WTC11 (cell line): ENCODE measurements at places on chromosomes 2 and 18.

DNA sequence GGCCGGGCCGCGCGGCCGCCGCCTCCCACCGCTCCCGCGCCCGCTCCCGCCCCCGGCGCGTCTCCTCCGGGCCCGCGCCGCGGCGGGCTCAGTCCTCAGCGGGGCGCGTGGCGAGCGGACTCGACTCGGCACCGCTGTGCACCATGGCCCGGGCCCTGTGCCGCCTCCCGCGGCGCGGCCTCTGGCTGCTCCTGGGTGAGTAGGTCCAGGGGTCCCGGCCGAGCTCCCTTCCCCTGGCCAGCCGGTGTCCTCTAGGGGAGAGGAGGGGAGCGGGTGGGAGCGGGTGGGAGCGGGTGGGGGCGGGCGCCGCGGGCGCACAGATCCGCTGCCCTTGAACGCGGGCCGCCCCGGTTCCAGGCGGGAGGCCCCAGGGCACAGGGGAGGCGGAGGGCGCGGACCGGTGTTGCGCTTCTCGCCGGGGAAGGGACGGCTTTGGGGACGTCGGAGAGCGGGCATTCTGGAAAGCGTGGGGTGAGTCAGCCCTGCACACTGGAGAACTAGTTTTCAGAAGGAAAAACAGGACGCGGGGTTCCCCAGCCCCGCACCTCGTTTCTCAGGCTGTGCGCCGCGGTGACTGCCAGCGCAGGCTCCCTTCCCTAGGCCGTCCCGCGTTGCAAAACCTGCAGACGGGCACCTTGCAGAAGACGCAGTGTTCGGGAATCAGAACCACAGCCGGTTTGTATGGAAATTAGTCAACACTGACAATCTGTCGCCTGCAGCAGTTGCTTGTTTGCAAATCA is at the start of gene RAMP1:
Gene RAMP1 (plus strand): TSS at position 91 of the 740 bp plus-strand sequence. CDS start 53 bp downstream, at position 144.
- DNase-seq, result peak; percentile 47

DNA sequence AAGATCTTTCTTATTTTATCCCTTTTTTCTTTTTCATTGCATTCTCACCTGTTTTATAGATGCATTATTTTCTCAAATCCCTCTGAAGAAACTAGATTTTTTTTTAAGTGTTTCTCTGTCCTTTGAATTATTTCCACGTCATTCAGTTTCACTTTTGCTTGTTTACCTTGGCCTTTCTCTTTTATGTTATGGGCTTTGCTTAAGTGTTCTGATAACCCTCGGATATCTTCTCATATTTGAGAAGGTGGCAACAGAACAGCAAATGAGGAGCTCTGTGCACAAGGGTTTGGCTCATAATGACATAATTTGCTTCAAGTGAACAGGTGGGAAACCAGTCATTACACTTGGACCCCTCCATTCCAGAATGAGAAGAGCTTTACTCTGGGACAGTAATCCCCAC is 111.9 kb downstream of the C1D start:
- no peak for DNase-seq

- no peak for DNase-seq
Measured at GRCh38 chr2:6656633-6657032, 209.1 kb downstream of the CMPK2 start.

DNA sequence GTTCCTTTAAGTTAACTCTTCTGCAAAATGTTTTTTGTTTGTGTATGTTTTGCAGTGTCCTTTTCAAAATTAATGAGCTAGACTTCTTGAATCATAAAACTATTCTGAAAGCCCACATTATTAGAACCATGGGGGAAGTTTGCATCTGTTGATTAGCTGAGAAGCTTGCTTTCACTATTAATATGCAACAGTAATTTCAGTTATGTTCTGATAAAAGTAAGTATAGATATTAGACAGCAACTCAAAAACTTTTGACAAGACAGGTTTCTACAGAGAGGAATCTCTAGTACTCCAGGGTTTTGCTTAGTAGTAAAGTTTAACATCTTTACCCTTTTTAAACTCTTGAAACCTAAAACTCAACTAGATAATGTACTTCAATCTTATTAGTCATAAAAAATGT is 147.8 kb downstream of the UBE2E3 start:
- DNase-seq, result no peak

DNA sequence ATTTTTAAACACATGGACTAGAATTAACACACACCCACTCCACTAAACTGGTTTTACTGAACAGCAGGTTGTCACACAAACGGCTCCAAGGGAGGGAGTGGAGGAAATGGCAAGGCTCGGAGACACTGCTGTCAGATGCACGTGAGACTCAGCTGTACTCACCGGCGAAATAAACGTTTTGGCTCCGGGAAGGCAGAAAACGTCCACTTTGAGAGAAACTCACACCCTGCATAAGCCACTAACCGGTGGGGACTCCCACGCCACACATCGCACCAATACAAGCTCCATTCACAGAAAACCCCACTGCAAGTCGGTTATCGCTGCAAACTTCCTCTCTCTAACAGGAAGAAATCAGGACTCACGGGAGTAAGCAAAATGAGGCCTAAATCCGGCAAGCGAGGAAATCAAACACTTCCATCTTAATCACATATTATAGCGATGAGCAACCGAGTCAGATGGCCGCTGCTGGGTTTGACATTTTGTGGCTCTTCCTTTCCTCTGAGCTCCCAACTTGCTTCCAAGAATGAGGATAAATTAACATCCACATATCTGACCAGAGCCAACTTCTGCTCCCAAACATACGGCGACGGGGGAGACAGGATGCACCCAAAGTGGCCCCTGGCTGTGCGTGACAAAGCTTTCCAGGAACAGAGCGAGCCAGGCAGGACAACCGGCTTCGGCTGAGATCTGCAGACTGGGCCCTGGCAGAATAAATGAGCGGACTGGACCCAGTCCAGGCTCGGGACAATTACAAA is 63.5 kb downstream of the HDAC4 start:
- no peak for DNase-seq

- peak; percentile 13 for DNase-seq
Measured at GRCh38 chr2:214378455-214379103, 32.3 kb upstream of the VWC2L start.

- no peak for DNase-seq
Measured at GRCh38 chr2:43269074-43269572, 42.7 kb upstream of the ZFP36L2 start.

- no peak for DNase-seq
Measured at GRCh38 chr18:11523804-11524203, 85.6 kb upstream of the SLC35G4 start.

GRCh38 chr2:28730641-28731146 is 20.9 kb upstream of the PPP1CB start:
- DNase-seq, result no peak
